NCI-H526 (cell line): ENCODE measurements at places on chromosomes 2 and 18.

GRCh38 chr2:63544017-63544627 is 44.2 kb downstream of the WDPCP start:
- DNase-seq = peak; percentile 33

- DNase-seq = no peak
Observed at GRCh38 chr2:37342591-37343220, 1.7 kb upstream of the QPCT start.

- DNase-seq = no peak
Observed at GRCh38 chr18:43303376-43303775, 26.1 kb upstream of the SYT4 start.

DNA sequence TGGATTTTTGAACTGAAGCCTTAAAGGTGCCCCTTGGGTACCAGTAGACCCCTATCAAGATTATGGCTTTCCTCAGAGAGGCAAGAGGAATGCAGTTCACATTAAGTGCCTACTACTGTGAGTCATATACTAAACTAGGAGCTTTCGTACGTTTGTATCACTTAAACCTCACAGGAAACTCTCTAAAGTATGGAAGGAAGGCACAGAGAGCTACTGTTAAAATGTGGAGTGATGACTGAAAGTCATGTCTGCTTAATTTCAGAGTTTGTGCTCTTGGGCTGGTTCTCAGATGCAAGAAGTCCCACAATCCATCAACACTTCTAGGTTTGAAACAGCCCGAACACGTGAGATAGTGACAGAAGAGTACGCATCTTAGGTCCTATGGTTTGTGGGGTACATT is 4.7 kb downstream of the PLCL1 start:
- DNase-seq = no peak

DNA sequence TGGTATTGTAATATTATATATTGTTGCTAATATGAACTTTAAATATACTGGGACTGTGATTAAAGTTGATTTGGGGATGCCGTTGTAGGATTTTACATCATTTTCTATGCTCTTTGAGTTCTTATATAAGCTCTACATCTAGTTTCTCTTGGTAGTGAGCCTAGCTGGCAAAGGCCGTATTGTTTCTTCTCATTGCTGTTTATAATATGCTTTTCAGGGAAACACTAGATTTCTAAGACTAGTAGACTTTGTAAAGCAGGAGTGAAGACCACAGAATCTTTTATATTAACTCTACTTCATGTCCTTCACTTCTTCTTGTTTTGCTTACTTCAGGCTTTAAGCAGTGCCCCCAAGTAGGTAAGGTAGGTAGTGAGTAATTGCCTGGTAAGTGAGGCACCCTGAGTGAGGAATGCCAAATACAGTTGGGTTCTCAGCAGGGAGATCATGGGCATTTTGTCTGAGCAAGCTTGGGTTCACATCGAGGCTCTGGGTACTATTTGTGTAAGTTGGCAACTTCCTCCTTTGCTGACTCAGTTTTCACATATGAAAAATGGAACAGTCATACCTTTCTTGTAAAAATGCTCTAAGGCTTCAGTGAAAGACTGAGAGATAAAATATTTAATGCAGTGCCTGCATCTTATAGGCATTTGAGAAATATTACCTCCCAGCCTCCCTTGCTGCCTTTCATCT is 96.4 kb downstream of the RNF144A start:
- no peak for DNase-seq

GRCh38 chr18:41075212-41075611 is 879.8 kb upstream of the PIK3C3 start:
- DNase-seq = no peak

- no peak for DNase-seq
Observed at GRCh38 chr2:195859513-195859912, 202.5 kb downstream of the SLC39A10 start.

DNA sequence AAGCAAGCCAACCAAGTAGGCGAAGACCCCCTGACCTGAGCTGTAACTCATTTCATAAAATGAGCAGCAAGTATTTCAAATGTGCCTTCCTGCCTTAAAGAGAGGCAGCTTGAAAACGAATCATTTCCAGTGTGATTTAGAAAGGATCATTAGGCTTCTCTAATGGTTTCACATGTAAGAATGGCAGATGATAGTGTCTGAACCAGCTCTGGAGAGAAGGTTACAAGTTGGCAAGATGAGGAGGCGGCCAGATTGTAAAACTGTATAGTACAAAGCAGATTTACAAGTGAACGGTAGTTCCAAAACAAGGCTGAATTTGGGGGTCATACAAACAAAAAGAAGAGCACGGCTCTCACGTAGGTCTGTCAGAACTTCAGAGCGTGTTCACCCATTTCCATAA is 132.4 kb downstream of the ZNF516 start:
- DNase-seq = no peak

GRCh38 chr2:49770919-49771318 is 616.6 kb upstream of the FSHR start:
- DNase-seq = peak; percentile 23

DNA sequence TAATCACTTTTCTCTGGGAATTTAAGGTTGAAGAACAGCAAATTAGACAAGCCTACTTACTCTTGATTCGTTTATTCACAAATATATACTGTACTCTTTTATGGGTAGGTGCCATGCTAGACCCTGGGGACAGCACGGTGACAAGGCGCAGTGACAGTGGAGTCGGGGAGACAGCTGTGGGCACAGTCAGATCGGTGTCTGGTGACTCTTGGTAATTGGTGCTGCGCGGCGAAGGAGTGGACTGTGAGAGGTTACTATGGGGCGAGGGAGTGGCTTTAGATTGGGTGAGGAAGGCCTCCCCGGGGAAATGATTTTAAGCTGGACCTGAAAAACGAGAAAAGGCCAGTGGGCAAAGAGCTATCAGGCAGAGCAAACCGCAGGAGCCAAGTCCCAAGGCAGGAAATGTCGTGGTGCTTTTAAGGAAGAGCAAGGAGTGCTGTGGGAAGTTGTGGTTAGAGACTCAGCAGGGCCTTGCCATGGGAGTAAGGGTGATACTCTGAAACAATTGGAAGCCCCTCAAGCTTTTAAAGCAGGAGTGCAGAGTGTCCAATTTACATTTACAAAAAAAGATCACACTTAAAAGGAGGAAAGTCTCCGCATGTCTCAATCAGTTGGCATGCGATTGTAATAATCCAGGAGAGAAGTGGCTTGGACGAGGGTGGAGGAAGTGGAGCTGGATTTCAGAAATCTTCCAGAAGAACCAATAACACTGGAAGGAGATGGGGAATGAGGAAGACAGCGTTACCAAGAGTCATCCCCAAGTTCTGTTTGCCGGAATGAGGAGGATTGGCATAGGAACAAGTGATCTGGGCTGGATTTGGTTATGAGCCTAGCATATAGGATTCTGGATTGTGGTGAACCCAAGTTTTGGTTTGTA is 36.1 kb upstream of the TXNDC2 start:
- DNase-seq = no peak

GRCh38 chr2:237624565-237624964 is 2.8 kb upstream of the LRRFIP1 start:
- no peak for DNase-seq

GRCh38 chr2:66696374-66696773 is 261.4 kb downstream of the MEIS1 start:
- DNase-seq = peak; percentile 81

- DNase-seq = peak; percentile 45
Observed at GRCh38 chr2:175880-176820, 87.7 kb downstream of the SH3YL1 start.

- DNase-seq = peak; percentile 31
Observed at GRCh38 chr18:40935423-40935822, 1019.6 kb upstream of the PIK3C3 start.
